ENCODE measurements at places on chromosomes 6 and 20. TPM values are rescaled to one million over a fixed set of nuclear protein-coding genes. Genes with fewer than 3 reads are reported as not detected.
A peak's percentile ranks its signal among the peaks of the same experiment; 100 is the strongest.

The DOK5 gene
- total RNA-seq: 3.0 TPM

- DNase-seq: no peak
Measured at GRCh38 chr6:106360989-106361430, 493 bp downstream of the CRYBG1 start.

GRCh38 chr20:58511861-58512260 is 3.3 kb downstream of the APCDD1L start:
- DNase-seq: no peak

- DNase-seq: no peak
Measured at GRCh38 chr20:30168025-30168799, 1089.3 kb upstream of the DEFB115 start.

GRCh38 chr20:60752741-60753420 is 499.2 kb upstream of the CDH4 start:
- no peak for DNase-seq

DNA sequence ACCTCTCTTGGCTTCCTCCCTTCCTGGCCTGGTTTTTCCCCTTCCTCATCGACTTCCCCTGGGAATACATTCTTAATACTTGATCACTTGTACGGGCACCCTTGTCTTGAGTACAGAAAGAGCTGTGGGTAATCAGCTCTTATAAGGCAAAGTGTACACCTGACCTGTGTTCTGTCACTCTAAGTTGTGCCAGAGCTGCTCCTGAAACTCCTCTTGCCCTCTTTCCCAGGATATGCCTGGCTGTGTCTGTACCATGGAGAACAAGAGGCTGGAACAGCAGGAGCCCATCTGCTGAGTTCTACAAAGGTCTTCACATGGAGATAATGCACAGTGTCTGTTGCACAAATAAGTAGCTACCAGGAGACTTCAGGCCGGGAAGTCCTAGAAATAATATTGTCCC is 110.1 kb downstream of the FOXA2 start:
- no peak for DNase-seq

The CCR6 gene
- not detected for total RNA-seq

DNA sequence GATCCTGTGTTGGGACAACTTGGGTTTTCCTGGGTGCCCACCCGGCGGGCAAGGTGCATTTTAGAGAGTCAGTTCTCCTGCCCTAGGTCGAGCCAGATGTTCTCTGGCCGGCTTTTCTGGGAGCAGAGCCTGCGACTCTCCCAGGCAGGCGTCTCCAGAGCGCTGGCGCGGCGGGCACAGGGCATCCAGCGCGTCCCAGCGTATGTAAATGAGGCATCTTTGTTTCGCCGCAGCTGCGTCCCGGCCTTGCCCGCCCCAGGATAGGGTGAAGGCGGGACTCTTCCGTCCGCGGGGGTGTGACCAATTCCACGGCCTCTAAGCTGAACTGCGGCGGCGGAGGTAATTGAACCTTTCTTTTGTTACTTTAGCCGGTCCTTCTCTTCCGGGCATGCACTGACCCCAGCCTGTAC is 9.1 kb downstream of the GRIK2 start:
- DNase-seq: no peak

- DNase-seq: no peak
Measured at GRCh38 chr6:129681913-129682205, 28.1 kb downstream of the ARHGAP18 start.

The VSX1 gene
- total RNA-seq: not detected

DNA sequence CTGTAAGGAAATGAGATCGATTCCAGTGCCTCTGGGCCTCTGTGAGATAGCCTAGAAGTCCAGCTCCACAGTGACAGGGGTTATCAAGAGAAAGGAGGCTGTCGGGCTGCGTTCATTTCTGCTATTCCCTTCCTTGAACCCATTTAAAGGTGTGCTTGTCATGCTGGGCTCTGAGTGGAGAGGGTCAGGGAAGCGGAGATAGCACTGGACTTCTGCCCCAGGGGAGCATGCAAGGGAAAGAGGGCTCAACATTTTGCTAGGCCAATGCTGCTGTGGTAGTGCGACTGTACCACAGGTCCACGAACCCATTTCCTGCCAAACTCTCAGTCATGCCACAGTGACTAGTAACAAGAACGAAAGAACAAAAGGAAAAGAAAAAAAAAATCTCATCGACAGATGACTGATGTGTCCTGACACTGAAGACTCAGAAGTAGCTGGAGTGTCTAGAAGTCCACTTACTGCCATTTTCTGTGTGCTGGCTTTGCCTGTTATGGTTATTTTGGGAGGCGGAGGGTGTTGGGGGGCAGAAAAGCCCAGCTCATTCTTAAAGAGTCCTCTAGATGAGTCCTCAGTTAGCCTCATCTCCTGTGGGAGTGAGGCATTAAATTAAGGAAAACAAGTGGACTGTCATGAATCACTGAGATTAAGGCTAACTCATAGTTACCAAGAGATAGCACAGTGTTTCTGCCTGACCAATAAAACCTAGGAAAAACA is 8.1 kb downstream of the NEDD9 start:
- DNase-seq: no peak

The ASIP gene
- 0.70 TPM for total RNA-seq

GRCh38 chr6:27049863-27050781 is 197.4 kb upstream of the PRSS16 start:
- DNase-seq: peak; percentile 74

DNA sequence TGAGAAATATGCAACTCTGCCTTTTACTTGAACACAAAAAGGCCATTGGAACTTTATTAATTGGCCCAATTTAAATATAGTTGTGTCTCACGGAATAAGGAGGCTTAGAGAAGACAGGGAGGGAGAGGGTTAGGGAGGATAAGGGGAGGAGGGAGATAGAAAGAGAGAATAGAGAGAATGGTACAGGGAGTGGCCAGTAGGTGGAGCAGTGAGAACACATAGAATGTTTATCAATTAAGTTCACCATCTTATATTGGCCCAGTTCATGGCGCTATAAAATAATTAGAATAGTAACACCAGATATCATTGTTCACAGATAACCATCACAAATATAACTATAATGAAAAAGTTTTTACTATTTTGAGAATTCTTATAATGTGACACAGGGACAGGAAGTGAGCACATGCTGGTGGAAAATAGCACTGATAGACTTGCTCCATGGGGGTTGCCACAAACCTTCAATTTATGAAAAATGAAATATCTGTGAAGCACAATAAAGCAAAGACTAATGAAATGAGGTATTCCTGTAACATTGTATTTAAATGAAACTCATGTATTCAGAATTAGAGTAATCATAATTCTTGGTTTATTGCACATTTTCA is 374.1 kb upstream of the MANEA start:
- DNase-seq: no peak

- no peak for DNase-seq
Measured at GRCh38 chr20:50567860-50568548, 57.8 kb downstream of the PTPN1 start.

The MTFR2 gene
- 0.75 TPM for total RNA-seq

All from ureter (tissue), 1 donor.